Smooth muscle cell of the pulmonary artery (primary cell): ENCODE measurements at places on chromosomes 3 and 15. TPM values are rescaled to one million over a fixed set of nuclear protein-coding genes. Genes with fewer than 3 reads are reported as not detected.

SLC2A2 gene
- not detected in 2 replicates for total RNA-seq

LAMB2 gene
- total RNA-seq, result 2,135 and 2,279 TPM in 2 replicates

SNX33 gene
- 52.8 and 55.1 TPM in 2 replicates for total RNA-seq

LNP1 gene
- total RNA-seq, result 1.6 and 2.9 TPM in 2 replicates

MKRN2OS gene
- not detected in 2 replicates for total RNA-seq

TRPM1 gene
- not detected in 2 replicates for total RNA-seq

UQCC5 gene
- 3.1 and 6.5 TPM in 2 replicates for total RNA-seq

WNT5A gene
- total RNA-seq, result 12.4 and 80.7 TPM in 2 replicates

TYRO3 gene
- total RNA-seq, result 7.6 and 11.5 TPM in 2 replicates

ZNF860 gene
- total RNA-seq, result 0.33 and 0.46 TPM in 2 replicates

CCR9 gene
- total RNA-seq, result not detected in 2 replicates

P2RY13 gene
- not detected in 2 replicates for total RNA-seq

ADAMTS9 gene
- total RNA-seq, result 3.7 and 8.1 TPM in 2 replicates

CDC25A gene
- 2.3 and 2.5 TPM in 2 replicates for total RNA-seq

PAQR9 gene
- total RNA-seq, result 0.20 and 0.36 TPM in 2 replicates

PCLAF gene
- 12.9 and 18.4 TPM in 2 replicates for total RNA-seq

APOD gene
- 0.23 and 0.52 TPM in 2 replicates for total RNA-seq

FOXB1 gene
- not detected in 2 replicates for total RNA-seq

SORD gene
- total RNA-seq, result 13.9 and 20.3 TPM in 2 replicates

SLCO3A1 gene
- 5.7 and 6.8 TPM in 2 replicates for total RNA-seq

SST gene
- not detected in 2 replicates for total RNA-seq

FEZF2 gene
- total RNA-seq, result not detected in 2 replicates

SLC27A2 gene
- 0.26 TPM in 1 of 2 replicates, not detected in the other for total RNA-seq

GOLGA6L9 gene
- total RNA-seq, result 1.5 and 2.2 TPM in 2 replicates

ACAN gene
- 65.6 and 209 TPM in 2 replicates for total RNA-seq

RAB6B gene
- total RNA-seq, result 1.7 and 4.2 TPM in 2 replicates

HTR3D gene
- not detected in 2 replicates for total RNA-seq

ATP13A3 gene
- total RNA-seq, result 808 and 913 TPM in 2 replicates

CHL1 gene
- total RNA-seq, result 0.07 TPM in 1 of 2 replicates, not detected in the other

GDPGP1 gene
- 6.3 and 10.8 TPM in 2 replicates for total RNA-seq
